Fibroblast of lung (primary cell): ENCODE measurements at places on chromosomes 7 and 10. TPM values are rescaled to one million over a fixed set of nuclear protein-coding genes. Genes with fewer than 3 reads are reported as not detected.

DNA sequence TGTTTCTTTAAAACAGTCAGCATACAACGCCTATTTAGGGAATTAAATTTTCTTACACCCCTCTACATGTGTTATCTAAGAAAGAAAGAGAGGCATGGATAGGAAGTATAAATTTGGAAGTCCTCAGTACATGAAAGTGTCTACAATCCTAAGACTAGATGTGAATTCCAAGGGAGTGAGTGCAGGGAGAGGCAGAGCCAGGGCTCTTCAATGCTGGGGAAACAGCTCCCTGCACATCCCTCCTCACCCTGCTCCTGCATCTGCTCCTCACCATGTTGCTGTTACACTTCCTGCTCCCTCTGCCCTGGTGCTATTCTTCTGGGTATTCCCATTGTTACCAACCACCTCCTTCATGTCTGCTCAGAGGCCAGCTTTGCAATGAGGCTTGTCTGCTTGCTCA lies 229.1 kb upstream of the AKR1E2 start:
- H3K4me3 ChIP-seq, result no peak overlapping the region
- no peaks in the 10 kb centered on the region for H3K27me3 ChIP-seq
- DNase-seq, result peak; percentile 21
- H3K27ac ChIP-seq, result no peak overlapping the region

GRCh38 chr10:131174651-131175540 lies 136.6 kb downstream of the TCERG1L start:
- H3K4me1 ChIP-seq, result no peaks in the 10 kb centered on the region
- H3K27me3 ChIP-seq, result no peaks in the 10 kb centered on the region
- no peaks in the 10 kb centered on the region for H3K36me3 ChIP-seq
- no peak for DNase-seq

SLC18A3 gene
- not detected in 2 replicates for total RNA-seq

- H3K27me3 ChIP-seq, result no peaks in the 10 kb centered on the region
- H3K27ac ChIP-seq, result no peak overlapping the region
- H3K36me3 ChIP-seq, result no peaks in the 10 kb centered on the region
- no peak for DNase-seq
- H3K4me3 ChIP-seq, result no peak overlapping the region
These were observed 12.5 kb downstream of the PPIA start for GRCh38 chr7:44808914-44809393.

DNA sequence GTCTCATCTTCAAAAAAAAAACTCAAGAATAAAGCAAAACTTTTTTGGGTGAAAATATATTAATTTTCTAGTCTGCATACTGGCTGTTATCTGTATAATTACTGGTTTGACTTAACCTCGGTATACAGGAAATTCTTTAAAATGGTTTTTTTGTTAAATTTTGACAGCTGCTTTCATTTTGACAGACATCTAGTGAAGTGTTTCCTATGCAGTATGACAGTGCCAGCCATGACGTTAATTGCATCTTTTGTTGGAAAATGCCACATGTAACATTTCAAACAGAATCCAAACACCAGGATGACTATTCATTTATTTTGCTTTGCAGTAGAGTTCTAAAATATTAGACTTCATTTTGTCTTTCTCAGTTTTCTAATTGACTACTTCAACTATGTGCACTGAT lies 460.4 kb downstream of the NXPH1 start:
- no peaks in the 10 kb centered on the region for H3K36me3 ChIP-seq
- H3K4me1 ChIP-seq, result no peaks in the 10 kb centered on the region
- no peak for DNase-seq
- no peaks in the 10 kb centered on the region for H3K27me3 ChIP-seq
- no peak overlapping the region for H3K4me3 ChIP-seq

TSPAN12 gene
- total RNA-seq, result 1.5 and 1.7 TPM in 2 replicates

CRYGN gene
- total RNA-seq, result 0.26 and 0.50 TPM in 2 replicates

DNA sequence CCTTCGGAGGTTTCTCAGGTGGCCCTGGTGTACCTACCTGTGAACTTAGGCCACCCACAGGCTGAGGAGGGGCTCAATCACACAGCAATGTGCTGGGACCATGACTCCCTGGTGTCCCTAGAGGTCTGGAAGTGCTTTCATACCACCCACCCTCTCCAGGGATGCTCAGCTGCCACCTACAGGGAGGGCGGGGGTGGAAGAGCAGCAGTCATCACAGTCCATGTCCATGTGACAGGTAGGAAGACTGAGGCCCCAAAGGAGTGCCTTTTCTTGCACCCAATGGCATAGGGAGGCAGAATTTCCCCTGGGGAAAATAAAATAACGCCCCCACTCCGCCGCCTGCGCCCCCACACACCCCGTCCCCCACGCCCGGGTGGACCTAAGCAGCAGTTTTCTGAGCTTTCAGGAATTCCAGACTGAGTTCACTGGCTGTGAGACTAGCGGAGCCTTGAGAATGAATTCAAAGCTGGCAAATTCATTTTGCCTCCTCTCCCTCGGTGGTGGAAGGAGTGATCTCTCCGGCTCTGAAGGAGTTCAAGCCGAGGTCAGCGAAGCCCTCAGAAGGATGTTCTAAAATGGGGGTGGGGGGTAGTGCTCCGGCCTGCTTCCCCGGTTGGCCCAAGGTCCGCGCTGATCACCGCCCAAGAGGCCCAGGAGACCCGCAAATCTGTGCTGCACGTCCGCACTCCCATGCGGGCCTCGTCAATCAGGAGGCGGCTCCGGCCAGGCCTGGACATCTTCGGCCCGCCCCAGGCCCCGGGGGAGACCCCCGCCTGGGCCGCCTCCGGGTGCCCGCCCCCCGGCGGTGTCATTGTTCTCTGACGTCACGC lies 2.1 kb upstream of the ZMIZ1 start:
- no peaks in the 10 kb centered on the region for H3K36me3 ChIP-seq
- H3K4me1 ChIP-seq, result peaks cover 3% of the 10 kb centered on the region
- H3K27ac ChIP-seq, result peak overlapping the region; percentile 85

DNA sequence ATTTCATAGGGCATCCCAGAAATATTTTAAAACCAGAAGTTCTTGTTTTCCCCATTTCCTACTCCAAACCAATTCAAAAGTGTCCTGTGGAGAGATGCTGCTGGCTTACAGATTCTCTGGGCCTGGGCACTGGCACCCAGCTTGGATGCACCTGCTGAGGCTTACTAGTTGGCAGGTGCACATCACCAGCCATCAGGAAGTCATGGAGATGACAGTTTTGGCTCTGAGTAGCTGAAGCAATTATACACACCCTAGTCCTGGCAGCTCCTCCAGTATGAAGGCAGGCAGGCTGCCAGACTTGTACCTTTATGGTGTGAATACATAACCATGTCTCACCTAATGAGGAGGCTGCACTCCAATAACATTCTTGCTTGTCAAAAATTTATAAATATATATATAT lies 276.6 kb upstream of the GHITM start:
- no peaks in the 10 kb centered on the region for H3K36me3 ChIP-seq
- no peaks in the 10 kb centered on the region for H3K27me3 ChIP-seq
- no peaks in the 10 kb centered on the region for H3K4me1 ChIP-seq
- H3K4me3 ChIP-seq, result no peak overlapping the region

DNA sequence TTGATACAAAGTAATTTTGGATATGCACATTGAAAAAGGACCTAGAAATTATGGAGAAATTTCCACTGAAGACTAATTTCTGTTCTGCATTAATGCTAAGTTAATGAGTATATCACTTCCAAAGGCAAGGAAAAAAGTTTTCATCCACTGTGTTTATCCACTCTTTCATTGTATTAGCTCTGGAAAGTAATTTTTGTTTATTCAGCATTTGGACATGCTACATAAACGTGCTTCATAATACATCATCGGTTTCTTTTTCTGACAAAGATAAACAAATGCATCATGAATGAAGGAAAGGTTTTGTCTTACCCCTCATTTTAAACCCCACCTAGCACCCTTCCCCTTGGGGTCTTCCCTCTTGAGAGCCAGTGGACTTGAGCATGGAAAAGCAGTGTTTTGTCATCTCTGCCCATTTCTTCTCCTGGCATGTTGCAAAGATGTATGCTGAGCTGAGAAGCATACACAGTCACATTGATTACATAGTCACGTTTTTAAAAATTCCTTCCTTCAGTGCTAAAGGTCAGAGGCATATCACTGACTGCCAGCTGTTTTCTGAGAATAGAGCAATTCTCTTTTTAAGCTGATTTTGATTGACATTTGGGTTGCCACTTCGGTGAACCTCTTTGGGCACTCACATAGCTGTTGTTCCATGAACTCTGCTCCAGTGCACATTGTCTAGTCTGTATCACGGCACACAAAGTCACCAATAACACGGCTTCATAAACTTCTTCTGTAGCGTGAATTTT lies 65.9 kb upstream of the C7orf33 start:
- no peak for DNase-seq
- H3K36me3 ChIP-seq, result no peaks in the 10 kb centered on the region
- H3K27me3 ChIP-seq, result no peaks in the 10 kb centered on the region
- H3K4me3 ChIP-seq, result no peak overlapping the region

- H3K27ac ChIP-seq, result no peak overlapping the region
- no peak overlapping the region for H3K4me3 ChIP-seq
- DNase-seq, result no peak
These were observed 168.2 kb downstream of the SH2D4B start for GRCh38 chr10:80705899-80706298.

DNA sequence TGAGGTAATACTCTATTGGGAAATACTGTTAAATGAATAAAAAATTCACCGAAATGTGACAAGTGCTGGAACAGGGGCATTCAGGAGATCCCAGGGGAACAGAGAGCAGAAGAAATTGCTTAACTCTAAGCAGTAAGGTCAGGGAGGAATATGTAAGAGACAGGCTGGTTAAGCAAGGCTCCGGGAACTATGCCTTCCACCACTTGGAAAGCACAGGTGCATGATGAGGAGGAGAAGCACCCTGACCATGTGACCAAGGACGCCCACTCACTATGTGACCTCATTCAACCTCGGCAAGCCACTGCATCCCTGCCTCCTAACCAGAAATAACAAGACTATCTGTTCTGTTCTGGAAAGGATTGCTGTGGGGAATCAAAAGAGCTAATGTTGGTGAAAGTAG lies 218.4 kb downstream of the ELMO1 start:
- H3K27ac ChIP-seq, result no peak overlapping the region
- no peaks in the 10 kb centered on the region for H3K4me1 ChIP-seq
- H3K27me3 ChIP-seq, result no peaks in the 10 kb centered on the region
- H3K36me3 ChIP-seq, result no peaks in the 10 kb centered on the region
- no peak for DNase-seq

DNA sequence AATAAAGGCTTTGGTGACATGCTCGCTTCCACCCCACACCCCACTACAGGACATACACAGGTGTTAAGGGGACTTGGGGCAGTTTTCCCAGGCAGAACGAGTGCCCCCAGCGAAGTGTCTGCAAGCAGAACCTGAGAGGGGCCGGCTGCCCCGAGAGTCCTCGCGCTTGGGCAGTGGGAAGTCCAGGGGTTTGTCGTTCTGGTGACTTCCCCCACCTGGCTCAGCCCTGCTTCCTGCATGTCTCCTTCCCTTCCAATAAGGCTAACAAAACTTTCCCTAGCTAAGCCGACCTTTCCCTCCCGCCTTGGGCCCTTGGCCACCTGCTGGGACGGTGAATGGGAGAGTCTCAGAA lies 916 bp downstream of the VWA2 start:
- no peak overlapping the region for H3K27ac ChIP-seq
- no peak for DNase-seq
- H3K4me3 ChIP-seq, result no peak overlapping the region
- no peaks in the 10 kb centered on the region for H3K36me3 ChIP-seq
- peaks cover 44% of the 10 kb centered on the region for H3K27me3 ChIP-seq

DNA sequence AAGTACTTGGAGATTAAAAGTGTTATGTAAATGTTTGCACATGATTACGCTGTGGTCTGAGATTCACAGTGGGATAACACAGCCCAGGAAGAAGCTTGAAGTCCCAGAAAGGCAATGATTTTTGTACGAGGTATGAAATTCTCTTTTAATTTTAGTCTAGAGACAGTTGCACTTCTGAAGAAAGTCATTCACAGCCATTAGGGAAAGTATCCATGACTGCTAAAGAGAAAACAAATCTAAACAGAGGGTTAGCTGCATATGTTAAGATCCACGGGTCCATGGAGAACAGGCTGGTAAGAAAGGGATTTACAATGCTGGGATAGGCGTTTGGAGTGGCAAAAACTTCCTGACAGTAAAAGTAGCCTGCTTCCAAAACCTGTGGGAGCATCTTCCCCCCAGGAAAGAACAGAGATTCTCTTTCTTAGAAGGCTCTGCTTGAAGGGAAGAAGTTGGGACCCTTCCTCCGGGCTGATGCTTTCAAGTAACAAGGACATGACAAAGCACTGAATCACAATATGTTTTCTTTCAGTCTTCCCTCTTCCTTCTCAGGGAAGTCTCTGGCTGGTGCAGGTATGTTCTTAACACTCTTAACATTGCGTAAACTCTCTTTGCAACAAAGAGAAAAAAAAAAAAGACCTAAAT lies 220.8 kb upstream of the CELF2 start:
- H3K27ac ChIP-seq, result peak overlapping the region; percentile 40
- no peaks in the 10 kb centered on the region for H3K36me3 ChIP-seq
- peak; percentile 56 for DNase-seq
- no peaks in the 10 kb centered on the region for H3K27me3 ChIP-seq
- peaks cover 21% of the 10 kb centered on the region for H3K4me1 ChIP-seq

ASAH2 gene
- total RNA-seq, result 0.51 and 0.99 TPM in 2 replicates

STRIP2 gene
- 4.9 and 10.9 TPM in 2 replicates for total RNA-seq
